ENCODE measurements at places on chromosomes 2 and 18. TPM values are rescaled to one million over a fixed set of nuclear protein-coding genes. Genes with fewer than 3 reads are reported as not detected.

The CLHC1 gene
- not detected for polyA plus RNA-seq

The GPR39 gene
- polyA plus RNA-seq: not detected

GRCh38 chr18:46554406-46555080 lies 102.5 kb downstream of the LOXHD1 start:
- DNase-seq: no peak

GRCh38 chr2:234980451-234981187 lies 28.8 kb downstream of the SH3BP4 start:
- no peak for DNase-seq

DNA sequence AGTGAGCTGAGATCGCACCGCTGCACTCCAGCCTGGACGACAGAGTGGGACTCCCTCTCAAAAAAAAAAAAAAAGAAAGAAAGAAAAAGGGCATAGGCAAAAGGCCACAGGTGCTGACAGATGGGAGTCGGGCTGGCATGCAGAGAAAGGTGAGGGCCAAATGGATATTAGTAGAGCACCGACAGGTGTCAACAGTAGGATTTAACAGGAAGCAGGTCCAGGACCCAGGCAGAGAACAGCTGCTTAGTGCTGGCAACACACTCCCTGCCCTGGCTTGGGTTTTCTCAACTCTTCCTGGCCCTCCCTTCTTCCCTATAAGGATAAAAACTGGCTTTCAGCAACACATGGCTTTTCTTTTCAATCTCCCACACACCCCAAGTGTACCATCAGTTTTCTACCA lies 84.9 kb downstream of the MRO start:
- no peak for DNase-seq

DNA sequence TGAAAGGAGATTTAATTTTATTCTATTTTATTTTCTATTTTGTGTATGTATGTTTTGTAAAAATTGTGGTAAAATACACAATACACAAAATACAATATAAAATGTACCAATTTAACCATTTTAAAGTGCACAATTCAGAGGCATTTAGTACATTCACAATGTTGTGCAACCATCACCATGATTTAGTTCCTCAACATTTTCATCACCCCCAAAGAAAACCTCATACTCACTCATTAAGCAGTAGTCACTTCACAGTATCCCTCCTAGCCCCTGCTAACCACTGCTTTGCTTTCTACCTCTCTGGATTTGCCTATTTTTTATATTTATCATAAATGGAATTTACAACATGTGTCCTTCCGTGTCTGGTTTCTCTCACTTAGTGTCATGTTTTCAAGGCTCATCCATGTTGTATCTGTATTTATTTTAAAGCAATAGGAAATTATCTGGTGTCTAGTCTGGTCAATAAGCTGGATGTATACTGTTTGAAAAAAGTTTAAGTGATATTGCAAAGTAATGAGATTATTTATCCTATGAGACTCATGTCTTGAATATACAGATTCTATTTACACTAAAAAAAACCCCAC lies 77.9 kb upstream of the GLS start:
- no peak for DNase-seq

GRCh38 chr2:187554011-187554703 lies at the start of gene TFPI:
Gene TFPI (minus strand): TSS chr2:187554435. CDS start chr2:187503768, 50,667 bp downstream.
- DNase-seq: no peak

DNA sequence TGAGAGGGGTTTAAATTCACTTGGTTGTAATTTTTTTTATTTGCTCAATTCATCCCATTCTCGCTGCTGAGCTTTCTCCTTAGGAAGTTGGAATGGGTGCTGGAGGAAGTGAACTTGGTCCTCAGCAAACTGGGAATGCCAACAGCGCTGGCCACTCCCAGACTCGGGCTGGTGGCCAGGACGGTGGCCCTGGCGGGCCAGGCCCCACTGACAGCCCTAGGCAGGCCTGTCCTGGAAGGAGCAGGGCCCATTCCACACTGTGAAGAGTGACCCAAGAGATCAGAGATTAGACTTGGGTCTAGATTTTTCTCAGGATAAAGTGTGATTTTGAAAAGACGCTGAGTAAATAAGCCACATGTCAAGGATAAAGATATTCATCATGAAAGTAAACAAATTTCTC lies 132.7 kb downstream of the HDAC4 start:
- DNase-seq: no peak

The TNFAIP6 gene
- polyA plus RNA-seq: 0.25 TPM

The TMEM163 gene
- 1.0 TPM for polyA plus RNA-seq

The PTPRN gene
- polyA plus RNA-seq: 0.80 TPM

DNA sequence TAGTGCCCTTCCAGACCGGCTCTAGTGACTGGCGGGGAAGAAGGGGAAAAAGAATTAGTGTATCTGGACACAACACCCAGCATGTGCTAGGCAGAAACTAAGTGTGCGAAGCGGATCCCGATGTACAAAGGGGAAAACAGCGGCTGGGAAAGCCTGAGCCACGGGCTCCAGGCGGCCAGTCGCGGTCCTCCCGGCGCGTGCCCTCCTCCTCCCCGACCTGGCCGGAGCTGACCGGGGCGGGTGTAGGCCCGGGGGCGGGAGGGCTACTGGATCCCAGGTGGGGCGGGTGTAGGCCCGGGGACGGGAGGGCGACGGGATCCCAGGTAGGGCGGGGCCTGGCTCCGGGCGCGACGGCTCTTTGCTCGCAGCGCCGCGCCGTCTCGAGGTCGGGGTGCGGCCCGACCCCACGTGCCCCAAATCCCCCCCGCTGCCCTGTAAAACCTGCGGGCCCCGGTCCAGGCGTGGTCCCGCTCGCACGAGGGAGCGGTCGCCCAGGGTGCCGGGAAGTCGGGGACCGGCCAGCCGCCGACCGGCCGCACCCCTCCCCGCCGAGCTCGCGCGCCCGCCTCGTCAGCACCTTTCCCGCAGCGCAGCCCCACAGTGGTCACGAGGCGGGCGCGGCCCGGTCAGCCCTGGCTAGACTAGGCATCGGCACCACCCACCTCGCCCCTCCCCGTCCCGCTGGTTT lies 48.8 kb downstream of the C2orf42 start:
- DNase-seq: no peak
